Trophoblast cell (in vitro differentiated cells and primary cell): ENCODE measurements at places on chromosomes 7 and 10.

GRCh38 chr10:126350216-126350992, 37.9 kb downstream of the ADAM12 start:
- DNase-seq = peak; percentile 92

- no peak for DNase-seq
These were observed 18.4 kb downstream of the RCC1L start for GRCh38 chr7:75055155-75055554.

DNA sequence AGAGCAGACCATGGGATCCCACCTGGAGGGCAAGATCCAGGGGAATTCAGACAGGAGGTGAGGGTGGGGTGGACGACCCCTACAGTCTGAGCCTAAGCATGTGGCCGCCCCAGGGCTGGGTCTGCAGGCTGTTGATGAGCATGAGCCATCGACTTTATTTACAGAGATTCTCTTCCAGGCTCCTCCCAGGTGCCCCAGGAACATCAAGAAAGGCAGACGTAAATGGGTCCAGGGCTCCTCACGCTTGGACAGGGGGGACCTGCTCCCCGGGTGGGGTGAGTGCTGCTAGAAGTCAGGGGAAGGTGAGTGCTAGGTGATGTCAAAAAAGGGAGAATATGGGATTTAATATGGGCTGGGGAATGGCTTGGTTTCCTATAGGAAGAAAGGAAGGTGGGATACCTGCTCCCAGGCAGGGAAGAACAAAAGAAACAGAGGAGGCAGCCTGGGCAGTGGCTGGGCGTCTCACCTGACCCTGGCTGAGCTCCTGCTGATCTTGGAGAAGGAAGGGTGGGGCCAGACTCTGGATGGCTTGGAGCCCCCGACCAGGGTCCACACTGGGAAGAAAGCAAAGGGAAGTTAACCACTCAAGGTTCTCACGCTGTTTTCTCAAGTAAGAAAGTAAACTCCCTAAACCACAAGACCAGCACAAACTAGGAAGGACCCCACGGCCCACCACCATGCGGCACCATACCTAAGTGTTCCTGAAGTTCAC, 162.1 kb upstream of the SHH start:
- no peak for DNase-seq

DNA sequence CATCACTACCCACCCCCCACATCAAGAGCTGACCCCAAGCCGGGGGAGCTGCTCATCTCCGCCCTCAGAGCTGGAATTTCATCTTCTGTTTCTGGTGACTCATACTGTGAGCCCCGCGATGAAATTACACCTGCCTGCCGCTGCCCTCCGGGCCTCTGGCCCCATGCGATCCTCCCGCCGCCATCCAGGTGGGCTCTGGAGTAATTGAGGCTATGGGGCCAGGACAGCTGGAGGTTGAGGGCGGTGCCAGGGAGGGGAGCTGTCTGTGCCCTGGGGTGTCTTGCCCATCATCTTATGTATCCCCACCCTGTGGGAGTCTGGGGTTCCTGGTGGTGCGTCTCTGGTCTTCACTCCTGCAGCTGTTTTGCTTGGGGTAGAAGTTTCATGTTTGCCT, 9.0 kb downstream of the GTF2IRD1 start:
- DNase-seq = no peak
